ENCODE measurements at places on chromosomes 11 and 22.

- no peaks in the 10 kb centered on the region for H3K36me3 ChIP-seq
- H3K27me3 ChIP-seq: no peaks in the 10 kb centered on the region
- H3K4me3 ChIP-seq: no peak overlapping the region
- DNase-seq: no peak
These were observed 293.6 kb upstream of the MTNR1B start for GRCh38 chr11:92675810-92676209.

- H3K36me3 ChIP-seq: no peaks in the 10 kb centered on the region
- peaks cover 27% of the 10 kb centered on the region for H3K4me1 ChIP-seq
- H3K27ac ChIP-seq: no peak overlapping the region
- no peaks in the 10 kb centered on the region for H3K27me3 ChIP-seq
- no peak overlapping the region for H3K4me3 ChIP-seq
- no peak for DNase-seq
These were observed 110.4 kb upstream of the OR4B1 start for GRCh38 chr11:48106166-48106565.

GRCh38 chr22:38967451-38968450 is 10.3 kb downstream of the APOBEC3A start:
- peaks cover 3% of the 10 kb centered on the region for H3K27me3 ChIP-seq
- DNase-seq: peak; percentile 46
- H3K36me3 ChIP-seq: no peaks in the 10 kb centered on the region
- no peak overlapping the region for H3K4me3 ChIP-seq
- H3K4me1 ChIP-seq: no peaks in the 10 kb centered on the region

GRCh38 chr22:26589367-26589844 is 526 bp downstream of the TPST2 start:
- H3K4me3 ChIP-seq: peak overlapping the region; percentile 76
- H3K27me3 ChIP-seq: no peaks in the 10 kb centered on the region
- DNase-seq: peak; percentile 64
- peaks cover 58% of the 10 kb centered on the region for H3K4me1 ChIP-seq

DNA sequence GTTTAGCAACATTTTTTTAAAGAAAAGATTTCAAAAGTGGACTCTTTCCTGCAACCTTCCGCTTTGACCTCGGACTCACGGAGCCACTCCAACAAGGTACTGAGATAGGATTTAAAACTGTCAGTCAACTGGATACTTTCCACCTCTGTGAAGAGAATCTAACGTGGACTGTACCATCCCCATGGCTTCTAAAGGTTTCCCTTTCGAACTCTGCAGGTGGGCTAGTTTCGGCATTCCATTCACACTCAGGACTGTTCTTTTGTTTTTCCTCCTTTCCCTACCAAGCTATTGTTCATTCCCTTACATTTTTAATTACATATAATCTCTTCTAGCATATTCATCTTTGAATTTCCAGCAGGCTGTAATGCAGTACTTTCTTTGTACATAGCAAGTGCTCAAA is 88.5 kb upstream of the AKIP1 start:
- H3K36me3 ChIP-seq: no peaks in the 10 kb centered on the region
- DNase-seq: no peak
- no peak overlapping the region for H3K4me3 ChIP-seq
- H3K27me3 ChIP-seq: no peaks in the 10 kb centered on the region
- H3K27ac ChIP-seq: no peak overlapping the region

- H3K27me3 ChIP-seq: peaks cover 4% of the 10 kb centered on the region
- no peak overlapping the region for H3K27ac ChIP-seq
- no peak for DNase-seq
- H3K4me3 ChIP-seq: no peak overlapping the region
- no peaks in the 10 kb centered on the region for H3K36me3 ChIP-seq
These were observed 29.7 kb upstream of the CD81 start for GRCh38 chr11:2347308-2347830.

DNA sequence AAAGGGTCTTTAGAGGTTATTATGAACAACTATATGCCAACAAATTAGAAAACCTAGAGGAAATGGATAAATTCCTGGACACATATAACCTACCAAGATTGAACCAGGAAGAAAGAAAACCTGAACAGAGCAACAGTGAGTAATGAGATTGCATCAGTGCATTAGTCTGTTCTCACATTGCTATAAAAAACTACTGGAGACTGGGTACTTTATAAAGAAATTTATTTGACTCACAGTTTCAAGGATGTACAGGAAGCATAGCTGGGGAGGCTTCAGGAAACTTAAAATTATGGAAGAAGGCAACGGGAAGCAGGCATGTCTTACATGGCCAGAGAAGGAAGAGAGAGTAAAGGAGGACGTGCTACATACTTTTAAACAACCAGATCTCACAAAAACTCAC is 70.8 kb upstream of the GNAZ start:
- no peak for DNase-seq
- no peaks in the 10 kb centered on the region for H3K36me3 ChIP-seq
- no peak overlapping the region for H3K4me3 ChIP-seq
- H3K4me1 ChIP-seq: no peaks in the 10 kb centered on the region

GRCh38 chr11:103806130-103806895 is 230.1 kb upstream of the DDI1 start:
- no peaks in the 10 kb centered on the region for H3K27me3 ChIP-seq
- no peak overlapping the region for H3K27ac ChIP-seq
- no peaks in the 10 kb centered on the region for H3K36me3 ChIP-seq
- H3K4me3 ChIP-seq: no peak overlapping the region

Measured in common myeloid progenitor, CD34-positive (primary cell).